ENCODE measurements at places on chromosomes 12 and 14. TPM values are rescaled to one million over a fixed set of nuclear protein-coding genes. Genes with fewer than 3 reads are reported as not detected.

DNA sequence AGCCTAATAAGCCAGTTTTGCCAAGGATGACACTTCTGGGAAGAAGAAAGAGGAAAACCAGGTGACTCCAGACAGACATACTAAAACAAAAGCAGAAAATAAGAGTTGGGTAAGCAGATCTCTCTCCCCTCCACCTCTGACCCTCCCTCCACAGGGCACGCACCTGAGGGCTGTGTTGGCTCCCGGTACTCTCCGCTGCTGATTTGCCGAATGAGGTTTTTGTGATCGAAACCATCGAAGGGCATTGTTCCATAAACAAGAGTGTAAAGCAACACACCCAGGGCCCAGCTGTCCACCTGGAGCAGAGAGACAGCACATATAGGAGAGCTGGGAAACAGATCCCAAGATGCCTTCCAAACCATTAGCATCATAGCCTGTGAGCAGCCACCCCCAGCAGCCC is 68.1 kb downstream of the NUAK1 start:
- H3K27me3 ChIP-seq: no peaks in the 10 kb centered on the region
- H3K4me1 ChIP-seq: peaks cover 18% of the 10 kb centered on the region
- H3K4me3 ChIP-seq: no peak overlapping the region
- peaks cover 45% of the 10 kb centered on the region for H3K36me3 ChIP-seq
- DNase-seq: no peak

GRCh38 chr12:86389949-86390348 is 133.8 kb upstream of the MGAT4C start:
- H3K36me3 ChIP-seq: no peaks in the 10 kb centered on the region
- no peak overlapping the region for H3K27ac ChIP-seq
- no peak overlapping the region for H3K4me3 ChIP-seq
- DNase-seq: no peak
- H3K4me1 ChIP-seq: no peaks in the 10 kb centered on the region

- no peak for DNase-seq
- H3K36me3 ChIP-seq: no peaks in the 10 kb centered on the region
- H3K27me3 ChIP-seq: no peaks in the 10 kb centered on the region
- no peaks in the 10 kb centered on the region for H3K4me1 ChIP-seq
These were observed 47.5 kb downstream of the NOS1 start for GRCh38 chr12:117313926-117314325.

DNA sequence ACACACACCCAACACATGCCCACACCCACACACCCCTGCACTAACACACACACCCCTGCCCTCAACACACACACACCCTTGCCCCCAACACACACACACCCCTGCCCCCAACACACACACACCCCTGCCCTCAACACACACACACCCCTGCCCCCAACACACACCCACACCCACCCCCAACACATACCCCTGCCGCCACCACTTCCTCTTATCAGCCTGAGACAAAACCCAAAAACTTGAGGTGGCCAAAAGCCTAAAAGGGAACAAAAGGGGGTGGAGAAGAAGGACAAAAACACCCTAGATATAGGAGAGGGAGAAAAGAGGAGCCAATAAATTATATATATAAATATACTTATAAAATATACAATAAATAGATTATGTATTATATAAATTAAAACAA is 9.1 kb upstream of the DEGS2 start:
- no peak overlapping the region for H3K27ac ChIP-seq
- no peak overlapping the region for H3K4me3 ChIP-seq
- H3K36me3 ChIP-seq: no peaks in the 10 kb centered on the region

- no peak overlapping the region for H3K27ac ChIP-seq
- H3K4me1 ChIP-seq: no peaks in the 10 kb centered on the region
- no peak for DNase-seq
- no peaks in the 10 kb centered on the region for H3K36me3 ChIP-seq
- no peaks in the 10 kb centered on the region for H3K27me3 ChIP-seq
These were observed 181.7 kb upstream of the ARID2 start for GRCh38 chr12:45547822-45548221.

DNA sequence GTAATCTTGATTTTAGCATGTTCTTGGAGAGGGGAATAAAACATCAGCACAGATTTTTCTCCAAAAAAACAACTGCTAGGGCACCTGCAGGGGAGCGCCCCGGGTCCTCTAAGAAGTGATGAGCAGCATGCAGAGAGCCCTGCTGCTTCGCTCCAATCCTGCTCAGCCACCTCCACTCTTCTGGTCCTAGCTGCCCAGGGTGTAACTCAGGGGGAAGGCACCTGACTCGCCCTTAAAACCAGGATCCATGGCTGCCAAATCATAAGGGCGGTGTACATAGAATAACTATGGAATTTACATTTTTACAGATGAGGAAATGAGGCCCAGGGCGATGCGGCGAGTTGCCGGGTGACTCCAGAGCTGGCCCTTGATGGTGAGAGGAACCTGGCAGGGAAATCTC is 204.7 kb downstream of the CALM1 start:
- H3K27ac ChIP-seq: peak overlapping the region; percentile 18
- peaks cover 28% of the 10 kb centered on the region for H3K4me1 ChIP-seq
- no peak for DNase-seq
- no peaks in the 10 kb centered on the region for H3K36me3 ChIP-seq
- H3K27me3 ChIP-seq: no peaks in the 10 kb centered on the region
- H3K4me3 ChIP-seq: no peak overlapping the region

DNA sequence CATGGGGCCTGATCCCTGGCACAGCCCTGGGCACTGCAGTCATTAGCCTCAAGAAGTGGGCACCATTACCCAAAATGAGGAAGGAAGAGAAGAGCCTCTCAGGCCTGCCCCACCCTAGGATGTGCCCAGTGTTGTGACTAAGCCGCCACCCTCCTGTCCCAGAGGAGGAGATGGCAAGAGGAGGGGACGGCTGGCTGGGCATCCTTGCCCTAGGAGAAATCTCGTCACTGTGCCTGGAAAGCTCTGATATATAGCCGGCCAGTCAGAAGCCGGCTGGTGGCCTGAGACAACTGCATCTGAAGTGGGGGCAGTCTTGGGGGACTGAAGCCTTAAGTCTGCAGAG is 115.2 kb downstream of the LGMN start:
- no peaks in the 10 kb centered on the region for H3K36me3 ChIP-seq
- DNase-seq: no peak
- no peaks in the 10 kb centered on the region for H3K27me3 ChIP-seq
- H3K4me1 ChIP-seq: peaks cover 10% of the 10 kb centered on the region

- H3K4me3 ChIP-seq: no peak overlapping the region
- no peak for DNase-seq
- no peaks in the 10 kb centered on the region for H3K36me3 ChIP-seq
These were observed 147.3 kb downstream of the TSPAN9 start for GRCh38 chr12:3224530-3224903.

- peaks cover 19% of the 10 kb centered on the region for H3K4me1 ChIP-seq
- no peak overlapping the region for H3K27ac ChIP-seq
- no peak for DNase-seq
These were observed 21.9 kb downstream of the PPP2R5C start for GRCh38 chr14:101783260-101784016.

DNA sequence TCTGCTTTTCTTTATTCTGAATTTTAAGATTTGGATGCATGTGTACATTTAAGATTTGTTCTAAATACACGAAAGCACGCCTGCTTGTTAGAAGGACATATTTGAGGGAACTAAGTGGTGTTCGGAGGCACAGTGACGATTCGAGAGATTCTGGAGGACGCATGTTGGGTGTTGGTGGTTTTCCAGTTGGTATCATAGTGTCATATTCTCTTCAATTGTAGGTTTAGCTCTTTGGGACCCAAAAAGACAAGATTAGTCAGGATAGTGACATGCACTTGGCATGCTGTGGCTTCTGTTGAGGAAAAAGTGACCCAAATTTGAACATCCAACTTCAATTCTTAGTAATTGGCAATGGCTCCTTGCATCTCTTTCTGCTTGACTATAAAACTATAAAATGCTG is 30.1 kb downstream of the PRKCH start:
- no peaks in the 10 kb centered on the region for H3K36me3 ChIP-seq
- no peak for DNase-seq
- no peak overlapping the region for H3K27ac ChIP-seq
- H3K4me1 ChIP-seq: peaks cover 46% of the 10 kb centered on the region

- H3K4me3 ChIP-seq: no peak overlapping the region
- no peaks in the 10 kb centered on the region for H3K36me3 ChIP-seq
- no peaks in the 10 kb centered on the region for H3K27me3 ChIP-seq
- H3K4me1 ChIP-seq: no peaks in the 10 kb centered on the region
- no peak for DNase-seq
- H3K27ac ChIP-seq: no peak overlapping the region
These were observed 24.9 kb upstream of the SPPL3 start for GRCh38 chr12:120928864-120929652.

DNA sequence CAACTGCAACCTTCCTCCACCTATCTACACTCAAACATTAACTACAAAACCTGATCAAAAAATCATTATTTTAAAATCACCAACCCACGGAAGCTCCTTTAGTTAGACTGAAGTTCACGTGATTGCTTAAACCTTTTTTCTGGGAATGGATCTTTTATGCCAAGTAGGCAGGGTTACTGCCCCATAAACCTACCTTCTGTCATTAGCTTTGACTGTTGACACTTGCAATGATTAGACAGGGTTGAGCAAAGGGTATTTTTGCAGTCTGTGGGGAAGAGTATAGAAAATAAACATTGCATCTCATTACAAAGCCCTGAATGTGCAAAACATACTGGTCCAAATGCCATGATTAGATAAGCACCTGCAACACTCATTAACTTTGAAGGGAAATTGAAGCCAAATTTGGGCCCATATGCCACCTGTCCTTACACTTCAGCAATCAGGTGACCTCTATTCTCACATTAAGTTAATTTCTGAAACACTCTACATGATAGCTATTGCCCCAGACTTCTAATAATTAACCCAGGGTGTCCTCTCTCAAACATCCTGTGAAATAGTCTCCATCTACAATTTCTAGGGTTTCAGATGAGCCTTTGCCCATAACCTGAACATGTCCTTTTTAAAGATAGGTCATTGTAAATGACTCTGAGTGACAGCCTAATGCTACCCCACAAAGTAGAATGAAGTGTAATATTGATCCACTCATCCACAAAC is 156.0 kb upstream of the PLEKHG7 start:
- H3K4me3 ChIP-seq: no peak overlapping the region
- no peak for DNase-seq
- peaks cover 17% of the 10 kb centered on the region for H3K4me1 ChIP-seq
- H3K36me3 ChIP-seq: no peaks in the 10 kb centered on the region
- H3K27ac ChIP-seq: no peak overlapping the region

DNA sequence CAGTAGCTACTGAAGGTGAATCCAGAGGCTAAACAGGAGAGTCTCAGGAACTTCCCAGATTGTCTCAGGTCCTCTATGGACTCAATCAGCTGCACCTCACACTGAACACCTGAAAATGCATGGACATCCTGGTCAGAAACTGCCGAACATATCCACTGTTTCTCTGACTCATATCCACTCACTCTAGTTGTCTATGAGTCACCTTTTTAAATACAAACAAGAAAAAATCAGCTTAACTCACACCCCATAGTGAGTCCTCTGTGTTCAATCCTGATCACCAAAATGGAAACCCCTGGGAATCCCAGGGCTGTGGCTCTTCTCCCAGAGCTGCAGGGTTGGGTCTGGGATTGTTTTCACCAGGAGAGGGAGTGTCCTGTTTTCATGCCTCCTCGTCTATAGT is 556.7 kb downstream of the TMEM121 start:
- H3K4me3 ChIP-seq: no peak overlapping the region
- no peaks in the 10 kb centered on the region for H3K36me3 ChIP-seq
- no peak overlapping the region for H3K27ac ChIP-seq
- H3K27me3 ChIP-seq: no peaks in the 10 kb centered on the region
- H3K4me1 ChIP-seq: no peaks in the 10 kb centered on the region

GRCh38 chr12:81610955-81611889 is 147.9 kb downstream of the PPFIA2 start:
- H3K27ac ChIP-seq: no peak overlapping the region
- no peaks in the 10 kb centered on the region for H3K4me1 ChIP-seq
- no peak overlapping the region for H3K4me3 ChIP-seq
- H3K27me3 ChIP-seq: no peaks in the 10 kb centered on the region

DNA sequence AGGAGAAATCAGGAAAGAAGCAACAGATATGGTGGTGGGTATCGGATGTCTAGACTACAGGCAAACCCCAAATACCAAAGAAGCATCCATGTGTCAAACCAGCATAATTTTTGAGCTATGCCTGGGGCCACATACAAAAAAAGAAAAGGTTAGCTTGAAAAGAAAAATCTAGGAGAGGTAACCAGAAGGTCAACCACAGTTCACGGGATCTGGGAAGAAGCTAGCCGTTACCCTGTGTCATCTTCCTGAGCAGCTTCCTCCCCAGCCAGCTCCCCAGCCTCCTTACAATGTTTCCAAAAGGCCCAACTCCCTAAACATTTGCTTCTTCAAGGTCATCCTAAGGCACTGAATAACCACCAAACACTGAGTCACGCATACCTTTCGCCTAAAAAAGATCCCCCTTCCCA is 3.1 kb downstream of the SINHCAF start:
- H3K27ac ChIP-seq: peak overlapping the region; percentile 98
- H3K4me1 ChIP-seq: peaks cover 49% of the 10 kb centered on the region
- no peaks in the 10 kb centered on the region for H3K36me3 ChIP-seq
- no peak for DNase-seq
- H3K4me3 ChIP-seq: peak overlapping the region; percentile 94

GRCh38 chr12:81221681-81222080 is 143.8 kb downstream of the ACSS3 start:
- no peaks in the 10 kb centered on the region for H3K4me1 ChIP-seq
- H3K27ac ChIP-seq: no peak overlapping the region
- no peaks in the 10 kb centered on the region for H3K36me3 ChIP-seq

- no peak overlapping the region for H3K27ac ChIP-seq
- peaks cover 14% of the 10 kb centered on the region for H3K36me3 ChIP-seq
- no peak for DNase-seq
These were observed 2.1 kb downstream of the ACAD10 start for GRCh38 chr12:111687952-111688351.

GRCh38 chr14:75081660-75082229 is 12.3 kb downstream of the ZC2HC1C start:
- H3K27me3 ChIP-seq: no peaks in the 10 kb centered on the region
- no peak overlapping the region for H3K4me3 ChIP-seq
- H3K4me1 ChIP-seq: no peaks in the 10 kb centered on the region
- DNase-seq: no peak

Gene ESR2
- 0.30 TPM for total RNA-seq

Gene SETD1B
- total RNA-seq: 19.7 TPM

Gene KRT74
- not detected for total RNA-seq

Gene GPR137C
- 0.97 TPM for total RNA-seq

Gene GALNT9
- not detected for total RNA-seq

Gene TGM1
- total RNA-seq: 5.9 TPM

Gene OAS2
- 96.4 TPM for total RNA-seq

Gene ADGRD1
- 108 TPM for total RNA-seq

Gene LAG3
- 2.1 TPM for total RNA-seq

Gene CFAP54
- 7.9 TPM for total RNA-seq

Gene LMNTD1
- 2.6 TPM for total RNA-seq

Gene C12orf42
- not detected for total RNA-seq

Gene FSCB
- 0.12 TPM for total RNA-seq

Gene MRPL52
- 65.2 TPM for total RNA-seq

Gene KRT79
- 3.9 TPM for total RNA-seq

Gene KITLG
- total RNA-seq: 77.5 TPM

All from lower lobe of right lung (tissue), 2 donors.